ENCODE measurements at places on chromosomes 11 and 22.

DNA sequence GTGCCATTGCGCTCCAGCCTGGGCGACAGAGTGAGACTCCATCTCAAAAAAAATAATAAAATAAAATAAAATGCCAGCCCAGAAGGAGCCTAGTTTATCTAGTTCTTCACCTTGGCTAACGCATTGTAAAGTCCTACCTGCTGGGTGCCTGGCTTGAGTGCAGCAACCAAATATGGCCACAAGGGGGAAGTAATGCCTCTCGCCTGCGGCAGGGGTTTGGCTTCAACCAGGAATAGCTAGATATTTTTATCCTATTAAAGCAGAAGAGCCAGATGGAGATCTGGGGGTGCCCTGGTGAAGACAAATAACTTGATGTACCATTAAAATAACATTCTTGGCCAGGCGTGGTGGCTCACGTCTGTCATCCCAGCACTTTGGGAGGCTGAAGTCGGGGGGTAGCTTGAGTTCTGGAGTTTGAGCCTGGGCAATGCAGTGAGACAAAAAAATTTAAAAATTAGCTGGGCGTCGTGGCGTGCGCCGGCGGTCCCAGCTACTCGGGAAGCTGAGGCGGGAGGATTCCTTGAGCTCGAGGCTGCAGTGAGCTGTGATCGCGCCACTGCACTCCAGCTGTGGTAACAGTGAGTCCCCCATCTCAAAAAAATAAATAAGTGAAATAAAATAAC lies 20.6 kb upstream of the PLEKHB1 start:
- peak; percentile 42 for DNase-seq

GRCh38 chr11:35531246-35531645 lies 5.8 kb upstream of the PAMR1 start:
- DNase-seq = no peak

- DNase-seq = no peak
Measured at GRCh38 chr11:71537537-71537936, 288 bp upstream of the KRTAP5-8 start.

- no peak for DNase-seq
Measured at GRCh38 chr22:42327462-42328129, 57.1 kb upstream of the TCF20 start.

DNA sequence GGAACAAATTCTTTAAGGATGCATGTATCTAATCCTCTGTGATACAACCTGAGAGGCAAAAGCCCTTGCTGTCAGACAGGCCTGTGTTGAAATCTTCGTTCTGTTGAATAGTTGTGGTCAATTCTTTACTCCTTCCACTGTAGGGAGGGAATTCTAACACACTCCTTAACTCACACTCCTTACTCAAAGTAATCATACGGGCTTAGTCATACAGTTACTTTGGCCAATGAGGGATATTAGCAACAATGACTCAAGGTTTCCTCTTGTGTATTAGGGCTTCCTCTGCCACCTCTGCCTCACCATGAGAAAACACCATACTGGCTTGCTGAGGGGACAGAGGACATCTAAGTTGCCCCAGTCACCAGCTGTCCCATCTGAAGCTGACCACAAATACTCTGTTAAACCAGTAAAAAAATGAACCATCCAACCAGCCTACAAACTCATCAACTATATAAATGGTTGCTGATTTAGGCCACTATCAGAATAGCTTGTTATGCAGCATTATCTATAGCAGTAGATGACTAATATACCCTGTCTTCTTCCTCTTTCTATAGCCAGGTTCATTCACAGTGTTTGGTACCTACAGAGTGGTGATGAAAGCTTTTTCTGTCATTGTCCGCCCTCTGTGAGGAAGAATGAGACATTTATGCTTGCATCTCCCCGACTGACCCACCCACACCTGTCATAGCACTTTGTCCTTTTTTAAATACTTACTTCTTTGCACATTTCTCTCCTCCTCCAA lies 322.8 kb upstream of the SYN3 start:
- DNase-seq = no peak

GRCh38 chr11:121715405-121715804 lies 262.6 kb upstream of the SORL1-AS1 start:
- no peak for DNase-seq

- no peak for DNase-seq
Measured at GRCh38 chr11:112828421-112828820, 132.8 kb upstream of the NCAM1 start.

DNA sequence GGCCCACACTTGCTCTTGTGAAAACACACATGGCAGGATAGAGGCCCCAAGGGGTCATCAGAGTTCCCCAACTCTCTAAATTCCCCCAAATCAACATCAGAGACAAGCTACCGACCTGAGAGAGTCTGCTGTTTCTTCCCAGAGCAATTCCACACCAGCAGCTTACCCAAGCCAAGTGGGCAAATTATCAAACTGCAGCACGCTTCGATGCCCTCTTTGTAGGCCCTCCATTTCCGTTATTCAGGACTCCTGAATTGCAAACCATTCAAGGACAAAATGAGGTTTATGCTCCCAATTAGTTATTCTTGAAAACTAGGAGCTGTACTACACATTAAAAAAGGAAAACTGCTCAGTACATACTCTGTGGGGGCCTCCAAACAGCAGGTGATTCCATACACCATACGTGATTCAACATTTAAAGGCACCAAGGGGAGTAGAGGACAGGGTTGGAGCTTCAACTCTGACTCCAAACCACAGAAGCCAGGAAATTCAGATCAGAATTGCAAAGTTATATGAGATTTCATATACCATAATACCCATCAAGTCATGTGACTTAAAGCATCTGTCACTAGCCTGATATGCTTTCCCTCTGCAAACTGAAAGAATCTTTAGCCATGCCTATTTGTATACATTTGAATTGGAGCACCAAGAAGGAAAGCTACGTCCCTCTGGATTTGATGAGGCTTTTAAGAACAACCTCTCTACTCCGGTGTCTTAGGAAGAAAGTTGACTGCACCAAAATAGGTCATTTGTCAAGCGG lies 234.8 kb downstream of the CADM1 start:
- DNase-seq = no peak

GRCh38 chr11:117949062-117949461 lies 19.9 kb upstream of the TMPRSS13 start:
- DNase-seq = no peak

DNA sequence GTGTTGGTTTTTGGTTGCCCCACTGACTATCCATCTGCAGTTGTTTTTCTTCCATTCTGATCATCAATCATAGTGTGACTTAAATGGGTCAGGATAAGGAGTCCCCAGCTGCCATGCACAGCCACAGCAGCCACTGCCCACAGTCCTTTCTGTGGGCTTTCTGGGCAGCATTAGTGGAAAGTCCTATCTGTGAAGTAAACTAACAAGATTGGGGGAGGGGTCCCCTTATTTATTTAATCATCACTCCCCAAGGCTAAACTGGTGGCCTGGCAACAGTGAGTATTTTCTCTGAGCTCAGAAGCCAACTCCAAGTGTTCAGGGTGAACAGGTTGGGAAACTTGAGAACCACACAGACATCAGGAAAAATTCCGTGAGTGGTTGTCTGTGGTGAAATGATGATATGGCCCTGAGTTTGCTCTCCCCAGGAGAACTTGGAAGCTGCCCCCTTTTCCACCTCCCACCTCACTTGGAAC lies 145.0 kb downstream of the CCDC34 start:
- no peak for DNase-seq

DNA sequence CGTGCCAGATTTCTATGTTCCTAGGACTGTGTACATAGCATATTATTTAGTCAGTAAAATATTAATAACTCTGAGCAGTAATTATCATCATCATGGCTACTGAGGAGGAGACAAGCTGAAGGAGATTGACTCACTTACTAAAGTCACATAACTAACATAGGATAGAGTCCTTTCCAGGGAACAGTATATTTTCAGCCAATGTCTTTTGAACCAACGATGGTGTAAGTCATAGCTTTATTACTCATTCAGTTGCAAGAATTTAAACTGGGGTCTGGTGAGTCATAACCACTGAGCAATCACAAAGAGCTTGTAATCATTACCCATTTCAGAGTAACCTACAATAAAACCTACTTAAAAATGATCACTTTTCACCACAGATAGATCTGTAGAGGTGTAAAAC lies 1564.8 kb upstream of the TENM4 start:
- DNase-seq = no peak

GRCh38 chr22:32480238-32480637 lies 5.6 kb downstream of the FBXO7 start:
- DNase-seq = no peak

- no peak for DNase-seq
Measured at GRCh38 chr11:40819230-40819629, 640.2 kb downstream of the LRRC4C start.

GRCh38 chr11:36054628-36055027 lies 110.8 kb downstream of the LDLRAD3 start:
- DNase-seq = no peak

GRCh38 chr11:68120273-68121066 lies 718 bp downstream of the CHKA start:
- no peak for DNase-seq

- no peak for DNase-seq
Measured at GRCh38 chr11:45379162-45379863, 93.2 kb upstream of the SYT13 start.

- DNase-seq = no peak
Measured at GRCh38 chr22:50444663-50445062, 30.2 kb downstream of the SBF1 start.

GRCh38 chr11:131899950-131900580 lies 529.6 kb downstream of the NTM start:
- DNase-seq = no peak

DNA sequence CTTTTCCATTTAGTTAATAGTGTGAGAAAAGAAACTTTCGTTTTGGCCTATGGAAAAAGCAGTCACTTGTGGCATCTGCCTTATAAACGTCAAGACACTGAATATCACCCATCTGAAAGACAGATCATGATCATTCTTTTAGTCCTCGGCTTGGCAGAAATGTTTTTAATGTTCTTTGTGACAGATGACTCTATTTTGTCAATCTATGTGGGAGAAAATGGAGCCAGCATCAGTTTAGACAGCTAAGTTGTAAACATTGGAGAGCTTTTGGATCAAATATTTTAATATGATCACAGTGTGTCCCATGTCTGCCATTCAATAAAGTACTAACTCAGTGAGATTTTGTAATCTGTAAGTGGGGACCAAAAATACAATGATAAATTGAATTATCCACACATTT lies 85.1 kb upstream of the LUZP2 start:
- no peak for DNase-seq

DNA sequence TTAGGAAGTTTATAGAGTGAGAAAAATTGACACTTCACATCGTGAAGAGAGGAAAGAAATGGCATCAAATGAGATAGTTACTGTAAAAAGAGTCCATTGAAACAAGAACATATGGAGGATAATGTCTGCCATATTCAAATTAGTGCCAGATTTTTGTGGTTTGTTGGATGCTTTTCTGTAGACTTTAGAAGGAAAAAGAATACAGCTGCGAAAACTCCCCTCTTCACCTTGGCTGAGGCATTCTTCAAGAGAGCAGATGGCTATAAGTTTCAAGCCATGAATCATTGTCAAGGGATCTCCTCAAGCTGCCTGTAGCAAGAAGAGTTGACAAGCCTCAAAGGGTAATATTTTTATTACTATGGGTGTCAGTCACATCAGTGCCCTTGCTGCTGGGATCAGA lies 507.4 kb upstream of the RAG2 start:
- DNase-seq = no peak

- DNase-seq = no peak
Measured at GRCh38 chr22:47605441-47605840, 843.0 kb downstream of the TBC1D22A start.

GRCh38 chr11:71343828-71344400 lies 91.5 kb upstream of the SHANK2 start:
- DNase-seq = no peak

DNA sequence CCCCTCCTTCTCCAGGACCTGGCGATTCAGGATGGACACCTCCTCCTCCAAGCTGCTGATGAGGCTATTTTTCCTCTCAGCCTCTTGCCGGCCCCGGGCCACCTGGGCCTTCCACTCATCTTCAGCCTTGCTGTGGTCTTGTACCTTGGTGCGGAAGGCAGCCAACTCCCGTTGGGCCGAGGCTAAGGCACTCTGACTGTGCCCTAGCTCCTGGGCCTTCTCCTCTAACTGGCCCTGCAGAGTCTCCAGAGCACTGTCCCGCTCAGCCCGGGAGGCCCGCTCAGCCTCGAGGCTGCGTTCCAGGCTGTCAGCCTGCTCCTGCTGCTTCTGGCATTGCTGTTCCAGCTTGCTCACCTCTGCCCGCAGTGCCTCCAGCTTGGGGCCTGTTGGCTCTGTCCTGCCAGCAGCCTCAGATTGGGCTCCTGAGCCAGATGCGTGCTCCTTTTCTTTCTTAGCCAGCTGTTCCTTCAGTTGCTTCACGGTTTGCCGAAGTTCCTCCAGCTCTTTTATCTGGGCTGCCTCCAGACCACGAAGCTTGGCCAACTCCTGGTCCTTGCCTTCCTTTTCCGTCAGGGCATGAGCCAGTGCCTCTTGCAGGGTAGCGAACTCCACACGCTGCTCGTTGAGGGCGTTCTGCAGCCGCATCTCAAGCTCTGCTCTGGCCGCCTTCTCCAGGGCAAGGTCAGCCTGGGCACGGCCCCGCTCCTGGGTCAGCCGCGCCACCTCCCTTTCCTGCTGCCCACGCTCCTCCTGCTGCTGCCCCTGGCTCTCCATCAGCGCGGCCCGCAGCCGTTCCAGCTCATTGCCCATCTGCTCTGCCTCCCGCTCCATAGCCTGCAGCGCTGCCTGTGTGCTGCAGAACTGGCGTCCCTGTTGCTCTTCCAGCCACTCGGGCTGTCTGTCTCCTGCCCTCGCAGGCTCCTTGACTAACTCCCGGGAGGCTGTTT lies 15.3 kb downstream of the IL18BP start:
- DNase-seq = no peak

DNA sequence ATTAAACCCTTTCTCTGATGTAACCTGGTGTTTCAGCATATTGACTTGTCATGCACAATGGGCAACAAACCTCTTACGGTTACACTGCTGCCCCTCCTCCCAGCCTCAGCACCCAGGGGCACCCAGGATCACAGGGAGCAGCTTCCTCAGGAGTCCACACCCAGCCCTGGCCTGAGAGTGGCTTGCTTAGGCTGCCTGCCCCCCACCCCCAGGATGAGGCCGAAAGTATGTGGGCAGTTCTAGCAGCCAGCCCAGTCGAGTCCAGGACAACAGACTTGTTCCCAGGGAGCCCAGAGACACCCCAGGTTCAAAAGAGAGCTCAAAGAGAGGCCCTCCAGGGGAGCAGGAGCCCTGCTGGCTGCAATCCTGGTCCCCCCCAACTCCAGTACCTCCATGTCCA lies 108.1 kb upstream of the THY1 start:
- DNase-seq = no peak

DNA sequence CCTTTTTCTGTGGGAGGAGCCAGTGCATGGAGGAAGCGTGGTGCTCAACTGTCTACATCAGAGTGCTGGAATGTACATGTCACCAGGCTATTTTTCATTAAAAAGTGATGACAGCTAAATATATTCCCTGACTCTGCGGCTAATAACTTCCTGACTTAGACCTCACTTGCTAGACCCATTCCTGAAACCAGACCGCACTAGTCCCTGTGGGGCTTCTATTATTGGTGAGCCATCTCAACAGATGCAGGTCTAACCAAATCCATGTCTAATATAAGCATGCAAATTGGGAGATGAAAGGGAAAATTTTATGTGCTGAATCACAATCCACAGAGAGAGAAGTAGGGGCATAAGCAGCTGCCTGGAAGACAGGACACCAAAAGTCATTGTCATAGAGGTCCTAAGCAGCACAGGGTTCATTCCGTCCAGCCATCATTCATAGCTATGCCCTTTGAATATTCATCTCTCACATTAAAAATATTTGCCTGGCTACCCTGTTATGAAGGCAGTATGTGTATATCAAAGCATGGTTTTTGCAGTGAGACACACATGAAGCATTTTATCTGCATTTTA lies 110.9 kb upstream of the BLID start:
- no peak for DNase-seq

- DNase-seq = peak; percentile 43
Measured at GRCh38 chr22:28009272-28009827, 90.3 kb upstream of the PITPNB start.

All from stimulated activated CD4-positive, alpha-beta T cell treated with anti-CD3 and anti-CD28 coated beads, TNF-alpha, amount 100 ng/mL, for 1 hour (primary cell).